ENCODE measurements at places on chromosomes 1 and 21.

DNA sequence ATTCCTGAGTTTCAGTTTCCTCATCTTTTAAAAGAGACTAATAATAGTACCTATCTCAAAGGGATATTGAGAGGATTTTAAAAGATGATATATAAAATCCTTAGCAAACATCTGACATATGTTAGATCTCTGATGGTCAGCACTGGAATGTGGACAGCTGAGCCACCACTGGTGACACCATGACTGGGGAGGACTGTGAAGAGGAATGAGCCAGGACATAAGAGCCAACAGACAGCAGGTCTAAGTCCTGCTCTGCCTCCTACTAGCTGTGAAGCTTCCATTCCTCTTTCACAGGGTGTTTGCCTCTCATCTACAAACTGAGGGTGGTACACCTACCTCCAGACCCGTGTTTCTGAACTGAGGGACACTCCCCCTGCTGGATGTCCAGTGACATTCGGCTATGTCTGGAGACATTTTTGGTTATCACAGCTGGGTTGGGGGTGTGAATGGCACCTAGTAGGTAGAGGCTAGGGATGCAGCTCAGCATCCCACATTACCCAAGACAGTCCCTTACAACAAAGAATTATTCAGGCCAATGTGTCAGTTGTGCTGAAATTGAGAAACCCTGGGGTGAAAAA, 109.1 kb upstream of the OLIG2 start:
- no peak for DNase-seq

GRCh38 chr1:202873026-202873425, 15.9 kb downstream of the RABIF start:
- no peak for DNase-seq

- no peak for DNase-seq
Observed at GRCh38 chr1:162688931-162689330, 56.7 kb downstream of the DDR2 start.

- DNase-seq: no peak
Observed at GRCh38 chr1:221712198-221712684, 29.6 kb downstream of the DUSP10 start.

GRCh38 chr1:21880619-21880970, 56.5 kb downstream of the HSPG2 start:
- no peak for DNase-seq

GRCh38 chr1:150763018-150763417, 2.6 kb downstream of the CTSS start:
- no peak for DNase-seq

DNA sequence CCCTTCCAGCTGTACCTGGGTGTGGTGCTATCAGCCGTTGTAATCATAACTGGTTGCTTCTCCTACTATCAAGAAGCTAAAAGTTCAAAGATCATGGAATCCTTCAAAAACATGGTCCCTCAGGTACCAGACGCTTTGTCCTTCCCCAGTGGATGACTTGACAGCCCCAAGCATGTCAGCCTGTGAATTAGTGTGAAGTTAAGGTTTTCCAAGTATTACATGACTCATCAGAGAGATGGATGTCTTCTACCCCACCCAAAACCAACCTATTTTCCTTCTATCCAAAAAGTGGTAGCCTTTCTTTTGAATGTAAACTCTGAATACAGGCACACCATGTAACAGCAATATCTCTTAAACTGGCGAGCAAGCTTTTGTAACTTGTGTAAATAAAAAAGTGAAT, 15.1 kb downstream of the ATP1A1 start:
- DNase-seq: no peak

- DNase-seq: no peak
Observed at GRCh38 chr1:180542838-180543145, 16.0 kb upstream of the OVAAL start.

DNA sequence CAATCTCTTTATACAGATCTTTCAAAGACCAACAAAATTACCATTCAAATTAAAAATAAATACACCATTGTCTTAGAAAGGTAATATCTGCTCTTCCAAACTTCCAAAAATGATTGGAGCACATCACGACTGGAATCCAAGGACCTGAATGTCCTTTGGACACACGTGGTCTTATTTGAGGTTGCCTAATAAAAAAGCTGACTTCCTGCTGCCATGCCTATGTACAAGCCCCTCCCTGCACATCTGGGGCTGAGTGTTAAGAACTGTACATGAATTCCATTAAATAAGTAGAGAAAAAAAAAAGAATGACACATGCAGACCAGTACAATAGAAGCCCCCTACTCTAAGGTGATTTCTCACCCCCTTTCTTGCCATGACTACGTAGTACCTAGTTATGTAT, 73.6 kb downstream of the SUSD4 start:
- DNase-seq: no peak

- no peak for DNase-seq
Observed at GRCh38 chr1:33903210-33903589, 39.3 kb downstream of the HMGB4 start.

- DNase-seq: no peak
Observed at GRCh38 chr1:65846866-65847265, 54.2 kb downstream of the PDE4B start.

DNA sequence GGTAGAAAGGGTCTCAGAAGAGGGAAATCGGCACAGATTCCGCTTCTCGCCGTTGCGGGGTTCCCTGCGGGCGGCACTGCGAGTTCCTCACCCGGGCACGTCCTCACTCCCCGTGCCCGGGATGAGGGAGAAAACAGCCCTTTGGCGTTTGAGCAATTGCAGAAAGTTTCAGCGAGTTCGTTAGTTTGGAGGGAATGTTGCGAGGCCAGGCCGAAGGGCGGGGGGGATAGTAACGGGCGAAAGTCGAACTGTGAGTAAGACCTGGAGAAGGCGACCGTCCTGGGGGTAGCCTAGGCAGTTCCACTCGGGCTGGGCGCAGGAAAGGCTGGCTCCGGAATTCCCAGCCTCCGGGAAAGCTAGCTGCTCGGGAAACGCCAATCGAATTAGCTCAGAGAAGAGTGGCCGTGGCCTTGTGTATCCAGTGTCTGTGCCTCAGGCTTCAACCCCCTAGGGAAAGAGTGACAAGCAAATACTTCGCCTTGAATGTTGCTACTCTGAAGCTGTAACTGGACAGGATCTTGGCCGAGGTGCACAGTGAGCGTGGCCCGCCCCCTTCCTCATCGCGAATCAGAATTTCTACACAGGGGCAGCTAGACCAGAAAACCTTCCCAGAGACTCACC, 787 bp downstream of the PTGFR start:
- no peak for DNase-seq

GRCh38 chr1:13666317-13666716, 33.7 kb upstream of the PRDM2 start:
- DNase-seq: no peak

DNA sequence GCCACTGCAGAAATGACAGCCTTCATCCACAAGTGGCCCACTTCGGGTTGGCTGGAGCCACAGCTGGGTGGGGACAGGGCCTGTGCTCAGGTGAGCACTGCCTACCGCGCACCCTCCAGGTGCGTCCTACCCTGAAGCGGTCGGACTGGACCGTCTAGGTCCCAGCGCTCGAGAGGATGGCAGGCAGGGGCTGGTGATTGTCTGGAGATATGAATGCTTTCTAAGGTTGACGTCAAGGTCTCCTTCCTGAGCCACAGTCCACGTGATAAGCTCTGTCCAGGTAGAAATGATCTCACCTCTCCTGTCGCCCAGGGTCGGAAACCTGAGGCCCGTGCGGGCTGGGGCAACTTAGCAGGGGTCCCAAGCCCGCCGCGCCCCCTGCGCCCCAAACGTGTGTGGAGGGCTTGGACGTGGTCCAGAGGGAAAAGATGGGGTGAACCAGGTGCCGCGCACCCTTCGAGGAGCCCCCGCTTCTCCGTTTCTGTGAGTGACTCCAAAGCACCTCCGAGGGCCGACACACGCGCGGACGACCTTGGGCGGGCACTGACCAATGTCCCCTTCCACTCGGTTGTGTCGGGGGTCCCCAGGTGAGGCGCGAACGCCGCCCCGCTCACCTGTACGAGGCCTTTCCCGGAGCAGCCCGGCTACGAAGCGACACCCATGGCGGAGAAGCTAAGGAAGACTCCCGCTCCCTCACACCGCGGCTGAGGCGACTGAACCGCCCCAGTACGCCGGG, 853 bp upstream of the DOP1B start:
- DNase-seq: no peak

DNA sequence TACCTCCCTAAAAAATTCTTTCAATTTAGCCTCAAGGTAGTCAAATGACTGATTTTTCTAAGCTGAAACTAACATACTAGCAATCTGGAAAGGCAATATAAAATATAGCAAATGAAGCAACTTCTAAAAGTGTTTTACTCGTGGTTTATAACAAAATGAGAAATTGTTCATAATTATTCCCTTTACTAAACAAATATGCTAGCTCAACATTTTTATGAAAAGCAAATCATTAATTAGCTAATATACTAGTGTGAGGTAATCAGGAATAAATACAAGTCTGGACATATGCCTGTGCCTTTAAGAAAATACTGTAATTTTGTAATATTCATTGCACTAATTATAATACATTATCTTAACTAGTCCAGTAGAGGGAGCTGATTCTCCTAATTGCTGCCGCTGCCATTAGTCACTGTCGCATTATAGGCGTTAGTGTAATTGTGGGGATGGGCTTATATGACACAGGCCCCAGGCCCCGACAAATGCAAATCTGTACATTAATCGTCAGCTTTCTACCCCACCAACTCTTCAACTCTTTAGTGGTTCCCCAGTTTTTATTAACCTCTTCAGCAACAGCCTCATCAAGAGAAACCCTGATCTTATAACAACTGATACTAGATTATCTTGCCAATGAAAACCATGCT, 160.9 kb downstream of the GABPA start:
- no peak for DNase-seq

- DNase-seq: no peak
Observed at GRCh38 chr21:46634966-46635323, 529 bp upstream of the PRMT2 start.

GRCh38 chr1:181482521-181483284, 614 bp upstream of the CACNA1E start:
- no peak for DNase-seq

- DNase-seq: no peak
Observed at GRCh38 chr21:44381874-44382273, 28.5 kb downstream of the TRPM2 start.

DNA sequence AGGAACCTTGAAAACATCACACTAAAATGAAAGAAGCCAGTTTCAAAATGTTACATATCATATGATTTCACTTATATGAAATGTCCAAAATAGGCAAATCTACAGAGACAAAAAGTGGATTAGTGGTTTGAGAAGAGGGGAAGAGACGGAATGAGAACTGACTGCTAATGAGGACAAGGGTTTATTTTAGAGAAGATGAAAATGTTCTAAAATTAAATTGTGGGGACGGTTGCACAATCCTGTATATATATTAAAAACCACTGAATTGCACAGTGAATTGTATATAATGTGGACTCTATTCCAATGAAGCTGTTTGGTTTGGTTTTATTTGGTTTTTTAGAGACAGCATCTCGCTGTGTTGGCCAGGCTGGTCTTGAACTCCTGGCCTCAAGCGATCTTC, 35.6 kb downstream of the PRPF38A start:
- no peak for DNase-seq

- no peak for DNase-seq
Observed at GRCh38 chr1:56545711-56546110, 33.7 kb downstream of the PLPP3 start.

- no peak for DNase-seq
Observed at GRCh38 chr1:246106342-246106763, 400.7 kb downstream of the SMYD3 start.

- peak; percentile 18 for DNase-seq
Observed at GRCh38 chr1:116667575-116668105, at the start of gene IGSF3. Gene IGSF3, minus strand, starts transcription at chr1:116667733. Its CDS starts 1,407 bp downstream, at chr1:116666326.

GRCh38 chr1:210239349-210240111, 6.9 kb downstream of the SERTAD4 start:
- no peak for DNase-seq

GRCh38 chr21:24852610-24853195, 754.6 kb downstream of the MRPL39 start:
- no peak for DNase-seq

- no peak for DNase-seq
Observed at GRCh38 chr1:9846611-9847171, 22.9 kb upstream of the CLSTN1 start.

DNA sequence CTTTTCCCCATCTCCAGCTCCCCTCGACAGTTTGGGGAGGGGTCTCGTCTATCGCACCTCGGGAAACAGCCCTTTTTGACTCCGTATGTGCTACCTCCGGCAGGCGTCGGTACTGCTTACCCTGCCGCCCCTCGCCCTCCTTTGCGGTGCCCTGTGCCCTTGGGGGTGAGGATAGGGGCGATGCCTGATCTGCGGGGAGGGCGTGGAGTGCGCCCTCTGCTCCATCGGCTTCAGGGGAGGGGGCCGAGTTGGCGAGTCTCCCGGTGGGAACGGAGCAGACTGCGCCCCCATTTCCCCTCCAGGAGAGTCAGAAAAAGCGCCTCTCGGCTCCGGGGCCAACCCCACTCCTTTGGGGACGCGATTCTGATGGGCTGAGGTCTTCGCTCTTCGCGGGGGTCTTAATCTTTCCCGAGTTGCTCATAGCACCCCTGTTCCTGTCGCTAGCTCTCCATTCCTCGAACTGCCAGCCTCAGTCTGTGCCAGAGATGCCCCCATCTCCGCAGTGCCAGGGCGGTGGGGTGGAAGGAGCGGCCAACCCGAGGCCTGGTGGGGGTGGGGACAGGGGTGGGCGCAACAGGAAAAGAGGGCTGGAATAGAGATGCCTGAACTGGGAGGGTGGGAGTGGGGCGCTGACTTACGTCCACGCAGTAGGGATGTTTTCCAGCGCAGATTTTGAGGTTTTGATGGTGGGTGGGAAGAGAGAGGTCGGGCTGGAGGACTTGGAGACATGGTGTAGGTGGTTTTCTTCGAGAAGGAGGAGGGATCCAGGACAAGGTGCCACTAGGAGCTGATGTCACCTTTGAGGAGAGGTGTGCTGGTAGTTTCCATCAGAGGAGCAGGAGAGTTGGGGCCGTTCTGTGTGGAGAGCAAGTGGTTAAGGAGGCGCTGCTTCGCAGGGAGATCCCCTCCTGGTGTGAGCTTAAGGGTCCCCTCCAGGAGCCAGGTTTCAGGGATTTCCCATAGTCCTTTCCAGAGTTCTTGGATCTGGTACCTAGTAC, 674 bp downstream of the PPFIA4 start:
- no peak for DNase-seq

DNA sequence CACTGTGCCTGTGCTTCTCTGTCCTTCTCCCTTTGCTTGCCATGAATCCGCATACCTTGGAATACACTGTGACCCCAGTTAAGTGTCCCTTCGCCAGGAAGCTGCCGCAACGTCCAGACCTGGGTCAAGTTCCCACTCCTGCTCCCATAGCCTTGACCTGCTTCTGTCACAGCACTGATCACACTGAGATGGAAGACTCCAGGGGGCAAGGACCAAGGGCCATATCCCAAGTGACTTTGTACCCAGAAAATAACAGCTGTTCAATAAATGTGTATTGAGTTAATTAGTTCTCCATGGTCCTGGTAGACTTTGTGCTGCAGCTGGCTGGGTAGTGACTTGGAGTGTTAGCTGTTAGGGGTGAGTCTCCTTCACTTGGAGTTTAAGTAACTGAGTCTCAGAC, 25.8 kb downstream of the SLC5A9 start:
- DNase-seq: no peak

GRCh38 chr1:22555371-22555656, 8.0 kb upstream of the EPHA8 start:
- no peak for DNase-seq

- DNase-seq: no peak
Observed at GRCh38 chr1:40848530-40849189, 13.5 kb downstream of the CITED4 start.

GRCh38 chr21:28207436-28208173, 785.1 kb downstream of the LTN1 start:
- DNase-seq: no peak
